ENCODE measurements at places on chromosomes 5 and 9. TPM values are rescaled to one million over a fixed set of nuclear protein-coding genes. Genes with fewer than 3 reads are reported as not detected.

The PROB1 gene
- 1.2 TPM for total RNA-seq

The ABL1 gene
- total RNA-seq: 107 TPM

The FAM81B gene
- not detected for total RNA-seq

The PCDHB7 gene
- total RNA-seq: under 0.01 TPM

The RALGDS gene
- total RNA-seq: 32.4 TPM

The SHLD3 gene
- total RNA-seq: 3.6 TPM

The SH3TC2 gene
- 1.5 TPM for total RNA-seq

The PCDHB9 gene
- total RNA-seq: 0.17 TPM

The NINJ1 gene
- total RNA-seq: 21.5 TPM

The PTPA gene
- total RNA-seq: 145 TPM

The SEMA4D gene
- 0.66 TPM for total RNA-seq

The MCTP1 gene
- total RNA-seq: 4.8 TPM

The LOX gene
- 66.2 TPM for total RNA-seq

The DNAJB5 gene
- total RNA-seq: 12.1 TPM

All from smooth muscle cell of trachea (primary cell).